ENCODE measurements at places on chromosomes 1 and 21.

DNA sequence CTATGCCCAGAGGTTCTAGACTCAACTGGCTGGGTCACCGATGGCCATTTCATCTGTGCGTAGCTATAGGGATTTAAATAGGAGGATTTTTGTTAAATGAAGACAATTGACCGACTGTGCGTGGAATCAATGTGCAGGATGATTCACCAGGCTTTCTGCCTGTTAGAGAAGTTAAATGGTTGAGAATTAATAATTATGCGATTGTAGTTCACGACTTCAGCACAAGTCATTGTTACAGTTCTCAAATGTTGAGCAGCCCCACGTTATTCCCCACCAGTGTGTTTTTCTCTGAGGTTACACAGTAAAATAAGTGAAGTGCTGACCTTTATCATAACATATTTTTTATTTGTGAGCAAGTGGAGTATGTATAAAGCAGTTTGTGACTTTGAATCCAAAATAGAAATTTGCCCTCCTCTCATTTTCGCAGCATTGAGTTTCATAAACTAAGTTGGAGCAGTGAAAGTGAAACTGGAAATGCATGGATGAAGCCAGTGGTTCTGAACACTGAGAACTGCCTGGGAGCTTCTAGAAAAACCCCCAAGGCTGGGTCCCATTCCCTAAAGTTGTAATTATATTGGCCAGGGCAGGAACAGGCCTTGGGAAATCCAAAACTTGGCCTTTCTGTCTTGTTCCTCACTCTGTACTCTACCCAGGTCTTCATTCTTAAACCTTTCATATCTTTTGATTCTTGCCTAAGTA, 102.6 kb downstream of the GALNT2 start:
- DNase-seq: no peak

DNA sequence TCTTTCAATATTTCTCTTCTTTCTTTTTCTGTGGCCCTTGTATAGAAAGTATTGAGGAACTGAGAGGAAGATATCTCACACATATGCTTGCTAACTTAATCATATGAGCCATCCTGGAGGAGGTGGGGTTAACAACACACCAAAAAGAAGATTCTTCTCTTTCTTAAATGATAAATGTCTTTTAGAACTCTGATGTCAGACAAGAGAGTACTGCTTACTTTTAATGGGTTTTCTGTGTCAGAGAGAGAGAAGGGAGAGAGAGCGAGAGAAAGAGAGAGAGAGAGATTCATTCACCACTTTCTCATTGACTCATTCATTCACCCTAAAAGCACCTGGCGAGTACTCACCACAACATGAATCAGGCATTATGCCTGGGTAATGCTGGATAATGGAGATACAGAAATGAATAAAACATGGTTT, 250.3 kb upstream of the SGIP1 start:
- no peak for DNase-seq

DNA sequence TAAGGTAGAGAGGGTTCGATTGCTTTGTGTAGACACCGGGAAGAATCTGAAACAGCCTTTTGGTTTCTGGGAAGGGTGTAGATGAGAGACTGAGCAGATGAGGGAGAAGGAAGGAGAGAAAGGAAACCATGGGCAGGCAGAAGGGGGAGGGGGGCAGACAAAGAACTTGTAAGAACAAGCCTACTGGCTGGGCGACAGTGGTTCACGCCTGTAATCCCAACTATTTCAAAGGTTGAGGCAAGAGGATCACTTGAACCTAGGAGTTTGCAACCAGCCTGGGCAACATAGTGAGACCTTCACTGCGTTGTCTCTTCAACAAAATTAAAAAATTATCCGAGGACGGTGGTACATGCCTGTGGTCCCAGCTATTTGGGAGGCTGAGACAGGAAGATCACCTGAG, 106.2 kb downstream of the TM2D1 start:
- DNase-seq: no peak

- peak; percentile 78 for DNase-seq
Measured at GRCh38 chr1:958823-959730, at the start of gene NOC2L. NOC2L (minus strand) TSS chr1:959256; CDS start chr1:959240, 16 bp downstream.

DNA sequence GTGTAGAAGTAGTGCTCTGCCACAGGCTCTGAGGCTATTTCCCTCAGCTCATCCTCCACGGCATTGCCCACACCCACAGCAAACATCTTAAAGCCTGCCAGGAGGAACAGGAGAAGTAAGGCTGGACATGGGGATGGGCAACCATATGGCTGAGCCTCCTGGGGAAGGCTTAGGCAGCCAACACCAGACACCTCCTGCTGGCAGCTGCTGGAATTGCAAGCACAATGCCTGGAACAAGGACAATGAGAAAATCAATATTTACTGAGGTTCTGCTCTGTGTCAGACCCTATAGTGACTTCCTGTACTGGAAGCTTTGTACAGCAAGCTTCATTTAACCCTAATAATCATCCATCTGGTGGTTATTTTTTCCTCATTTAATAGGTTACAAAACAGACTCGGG, 8.2 kb downstream of the MATN1 start:
- DNase-seq: no peak

DNA sequence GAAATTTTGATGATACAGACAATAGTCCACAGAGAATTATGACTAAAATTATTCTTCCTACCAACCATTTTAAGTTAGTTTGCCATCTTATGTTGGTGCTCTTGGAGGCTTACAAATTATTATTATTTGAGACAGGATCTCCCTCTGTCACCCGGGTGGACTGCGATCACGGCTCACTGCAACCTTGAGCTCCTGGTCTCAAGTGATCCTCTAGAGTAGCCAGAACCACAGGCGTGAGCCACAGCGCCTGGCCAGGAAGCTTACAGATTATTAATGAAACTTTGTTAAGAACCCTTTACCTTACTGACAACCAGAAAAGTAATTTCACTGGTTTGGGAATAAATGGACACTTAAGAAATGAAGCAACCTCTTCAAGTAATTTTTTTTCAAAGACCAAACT, 8.0 kb upstream of the DNAJB4 start:
- no peak for DNase-seq

- DNase-seq: no peak
Measured at GRCh38 chr1:68308034-68308433, 75.7 kb upstream of the WLS start.

GRCh38 chr1:9061252-9061960, 8.0 kb downstream of the SLC2A5 start:
- no peak for DNase-seq

GRCh38 chr1:119565131-119565772, 58.2 kb downstream of the HSD3B1 start:
- DNase-seq: no peak

DNA sequence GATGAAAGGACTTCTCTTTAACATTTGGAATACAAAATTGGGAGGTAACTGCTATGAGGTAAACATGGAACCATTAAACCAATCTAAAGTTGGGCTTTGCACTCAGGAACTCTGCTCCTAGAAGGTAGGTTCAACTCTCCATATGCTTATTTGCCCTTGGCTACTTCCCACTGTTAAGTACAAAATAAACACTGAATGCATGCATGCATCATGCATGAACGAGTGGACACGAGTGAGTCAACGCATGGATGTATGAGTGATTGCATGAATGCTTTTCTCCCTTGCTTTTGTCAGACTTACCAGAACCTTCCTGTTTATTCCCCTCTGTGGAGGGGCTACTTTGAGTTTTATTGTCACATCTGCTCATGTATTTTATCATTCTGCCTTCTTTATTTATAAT, 42.4 kb upstream of the RUNX1 start:
- DNase-seq: no peak

GRCh38 chr1:207316141-207316540, 5.3 kb upstream of the CD55 start:
- DNase-seq: no peak

- DNase-seq: no peak
Measured at GRCh38 chr1:21594935-21595897, 73.9 kb downstream of the RAP1GAP start.

DNA sequence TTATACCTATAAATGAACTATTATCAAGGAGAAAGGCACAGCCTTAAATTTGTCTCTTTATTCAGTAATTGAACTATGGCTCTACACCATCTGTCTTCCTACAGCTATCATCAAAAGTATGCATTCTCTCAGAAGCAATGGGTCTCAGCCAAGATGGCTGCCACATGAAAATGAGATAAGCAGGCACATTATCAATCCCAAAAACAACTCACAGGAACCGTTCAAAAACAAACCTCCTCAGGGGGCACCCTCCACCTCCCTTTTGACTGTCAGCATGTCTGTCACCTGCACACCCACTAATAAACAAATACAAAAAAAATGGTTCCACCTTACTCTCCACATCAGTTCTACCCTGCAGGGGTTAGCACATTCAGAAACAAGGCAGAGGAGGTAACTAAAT, 23.6 kb downstream of the KIAA0319L start:
- DNase-seq: no peak

- DNase-seq: no peak
Measured at GRCh38 chr21:32392299-32392879, 423 bp downstream of the URB1 start.

- no peak for DNase-seq
Measured at GRCh38 chr1:209931141-209931540, 6.9 kb upstream of the SYT14 start.

GRCh38 chr1:96749618-96750017, 28.0 kb downstream of the PTBP2 start:
- DNase-seq: no peak

- DNase-seq: peak; percentile 69
Measured at GRCh38 chr1:93345633-93346420, at the start of gene DR1. DR1 (plus strand) TSS chr1:93345907; CDS start chr1:93346646, 739 bp downstream.

GRCh38 chr1:248821101-248821500, 4.6 kb downstream of the SH3BP5L start:
- no peak for DNase-seq

DNA sequence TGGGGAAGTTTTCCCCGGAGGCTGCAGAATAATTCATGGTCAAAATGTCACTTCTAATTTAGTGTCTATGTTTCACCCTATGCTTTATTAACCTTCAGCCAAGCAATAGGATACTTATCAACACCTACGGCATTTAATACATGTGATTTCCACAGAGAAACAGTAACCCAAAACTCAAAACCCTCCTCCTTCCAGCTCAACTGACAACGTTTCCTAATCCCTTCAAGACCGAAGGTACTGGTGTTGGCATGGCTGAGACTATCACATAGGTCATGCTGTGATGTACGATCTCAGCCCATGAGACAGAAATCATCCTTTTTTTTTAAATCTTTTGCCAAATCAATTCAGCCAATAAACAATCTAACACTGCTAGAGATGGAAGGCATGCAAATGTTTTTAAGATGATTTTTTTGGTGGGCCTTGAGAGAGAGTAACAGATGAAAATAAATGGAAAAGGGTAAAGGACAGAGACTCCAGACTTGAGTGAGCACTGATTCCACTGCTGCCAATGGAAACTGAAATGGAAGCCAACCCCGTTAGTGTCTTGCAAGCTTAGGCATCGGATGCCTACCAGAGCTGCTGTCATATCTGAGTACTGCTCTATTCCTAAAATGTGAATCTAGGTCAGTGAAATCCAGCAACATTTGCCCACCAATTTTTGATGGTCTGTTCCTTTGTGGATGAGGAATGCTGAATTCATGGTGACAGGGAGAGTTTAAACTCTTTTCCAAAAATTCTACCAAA, 63.4 kb upstream of the BCL10 start:
- no peak for DNase-seq

DNA sequence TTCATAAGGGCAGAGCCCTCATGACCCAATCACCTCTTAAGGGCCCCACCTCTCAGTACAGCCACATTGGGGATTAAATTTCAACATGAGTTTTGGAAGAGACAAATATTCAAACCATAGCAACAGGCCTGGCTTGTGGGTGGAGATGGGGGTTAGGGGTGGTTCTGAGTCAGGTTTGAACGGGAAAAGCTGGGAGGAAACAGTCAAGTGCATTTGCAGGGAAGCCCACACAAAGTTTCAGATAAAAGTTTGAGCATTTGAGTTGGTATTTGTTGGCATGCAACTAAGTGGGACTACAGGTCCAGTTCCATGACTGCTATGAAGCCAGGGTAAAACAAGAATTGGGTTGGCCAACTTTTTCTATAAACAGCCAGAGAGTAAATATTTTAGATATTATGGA, 21.0 kb upstream of the PADI2 start:
- no peak for DNase-seq

GRCh38 chr1:234395297-234395696, 22.0 kb downstream of the COA6 start:
- no peak for DNase-seq

- no peak for DNase-seq
Measured at GRCh38 chr21:41761934-41762635, 4.8 kb downstream of the RIPK4 start.

DNA sequence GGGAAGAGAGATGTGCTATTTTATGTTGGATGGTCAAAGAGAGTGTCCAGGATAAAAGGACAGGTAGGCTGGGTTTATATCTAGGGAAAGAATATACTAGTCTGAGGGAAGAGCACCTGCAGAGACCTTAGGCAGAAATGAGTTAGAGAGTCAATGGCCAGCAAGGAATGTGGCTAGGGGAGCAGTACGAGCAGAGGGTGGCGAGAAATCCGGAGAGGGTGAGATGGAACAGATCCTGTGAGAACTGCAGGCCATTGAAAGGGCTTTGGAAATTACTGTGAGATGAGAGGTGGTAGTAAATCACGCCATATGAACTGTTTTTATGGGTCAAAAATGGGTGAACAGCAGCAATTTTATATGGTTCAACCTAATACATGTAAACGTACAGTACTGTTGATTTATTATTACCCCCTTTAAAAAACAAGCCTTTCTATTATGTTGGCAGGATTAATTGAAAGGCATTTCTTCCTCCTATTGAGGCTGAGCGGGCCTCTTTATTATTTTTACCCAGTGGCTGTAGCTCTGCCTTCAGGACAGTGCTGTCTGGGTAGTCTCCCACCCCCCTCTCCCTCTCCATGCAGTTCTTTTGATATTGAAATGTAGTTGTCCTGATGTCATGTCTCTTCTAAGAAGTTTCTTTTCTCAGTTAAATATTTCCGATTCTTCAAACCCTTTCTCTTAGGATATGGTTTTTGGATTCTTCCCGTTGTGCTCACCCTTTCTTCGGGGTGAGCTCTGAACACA, 75.2 kb upstream of the CD1D start:
- no peak for DNase-seq

DNA sequence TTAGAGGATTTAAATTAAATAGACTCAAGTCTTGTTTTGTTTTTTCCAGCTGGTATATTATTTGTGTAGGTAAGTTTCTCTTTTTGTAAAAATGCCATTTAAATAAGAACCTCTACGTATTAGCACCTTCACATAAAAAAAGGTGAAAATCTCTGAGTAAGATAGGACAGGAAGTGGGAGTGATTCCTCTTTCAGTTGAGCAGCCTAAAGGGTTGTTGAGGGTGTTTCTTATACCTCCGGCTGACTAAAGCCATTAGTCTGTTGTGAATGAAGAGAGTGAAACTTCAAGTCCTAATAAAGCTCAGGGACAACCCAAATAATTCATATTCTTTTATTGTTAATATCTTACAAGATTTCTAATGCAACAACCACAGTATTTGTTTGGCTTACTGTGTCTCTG, 188.7 kb downstream of the CHRM3 start:
- DNase-seq: no peak

DNA sequence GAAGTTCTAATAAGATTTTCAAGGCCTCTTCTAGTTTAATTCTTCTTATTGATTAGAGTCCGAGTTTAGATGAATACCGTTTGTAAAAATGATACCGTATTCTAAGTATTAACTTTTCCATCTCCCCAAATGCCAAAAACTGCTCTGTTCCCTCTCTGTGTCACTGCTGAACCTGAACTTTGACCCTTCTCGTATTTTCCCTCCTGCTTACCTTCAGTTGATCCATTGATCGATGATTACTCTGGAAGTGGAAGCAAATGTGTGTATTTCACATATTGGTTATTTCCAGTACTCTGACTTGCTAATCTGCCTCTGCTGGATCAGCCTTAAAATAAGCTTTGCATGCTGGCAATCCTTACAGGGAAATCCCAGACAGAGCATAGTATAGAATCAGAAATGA, 68.5 kb downstream of the KIF1B start:
- DNase-seq: no peak

All from GOT3 (cell line).